WTC11 (cell line): ENCODE measurements at places on chromosomes 2 and 18.

GRCh38 chr18:6010921-6011320, 115.6 kb upstream of the TMEM200C start:
- DNase-seq: no peak

GRCh38 chr2:80007777-80008503, 296.6 kb downstream of the LRRTM1 start:
- DNase-seq: no peak

DNA sequence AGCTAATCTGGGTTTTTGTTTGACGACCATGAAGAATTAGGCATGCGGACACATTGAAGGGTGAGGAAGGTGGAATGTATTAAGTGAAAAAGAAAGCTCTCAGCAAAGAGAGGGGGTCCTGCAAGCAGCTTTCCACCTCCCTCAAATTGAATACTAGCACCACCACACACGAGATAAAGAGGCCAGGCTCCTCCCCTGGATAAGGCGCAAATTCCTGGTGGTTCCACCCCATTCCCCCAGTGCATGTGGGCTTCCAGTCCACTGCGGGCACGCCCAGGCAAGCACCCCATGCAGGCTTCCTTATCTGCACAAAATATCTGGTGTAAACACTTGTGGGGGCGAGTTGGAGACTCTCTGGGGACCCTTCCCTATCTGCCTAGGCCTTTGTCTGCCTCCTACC, 857.3 kb downstream of the CPS1 start:
- DNase-seq: no peak

DNA sequence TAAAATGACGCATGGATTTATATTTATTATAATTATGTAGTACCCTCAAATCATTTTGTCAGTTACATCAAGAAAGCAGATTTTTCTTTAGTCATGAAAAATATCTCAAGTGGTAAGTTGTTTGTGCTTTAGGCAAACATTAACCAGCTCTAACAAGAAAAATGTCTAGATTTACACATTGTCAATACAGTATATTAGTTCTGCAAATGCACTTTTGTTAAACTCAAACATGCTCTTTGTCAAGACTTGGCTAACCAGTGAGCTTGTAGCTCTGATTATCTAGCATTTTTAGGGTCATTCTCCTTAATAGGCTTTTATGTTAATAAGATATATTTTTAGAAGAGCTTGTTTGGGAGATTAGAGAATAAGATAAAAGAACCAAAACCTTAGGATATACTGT, 32.7 kb downstream of the SCRN3 start:
- no peak for DNase-seq

DNA sequence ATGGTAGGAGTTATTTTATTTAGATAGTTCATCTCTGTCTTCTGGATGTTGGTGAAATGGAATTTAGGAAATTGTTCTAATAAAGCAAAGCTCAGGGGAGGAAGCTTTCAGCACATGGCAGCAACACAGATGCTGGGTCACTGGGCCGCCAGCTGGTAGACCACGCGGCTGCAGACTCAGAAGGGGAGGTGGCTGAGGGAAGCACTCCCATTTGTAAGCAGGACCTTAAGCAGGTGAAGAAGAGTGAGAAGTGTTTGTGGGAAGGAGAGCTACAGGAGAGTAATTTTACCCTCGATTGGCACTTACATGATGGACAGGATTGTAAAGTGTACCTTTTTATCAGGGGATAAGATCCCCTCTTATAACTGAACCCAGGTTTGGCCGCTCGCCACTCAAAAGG, 24.4 kb downstream of the NMS start:
- DNase-seq: no peak

DNA sequence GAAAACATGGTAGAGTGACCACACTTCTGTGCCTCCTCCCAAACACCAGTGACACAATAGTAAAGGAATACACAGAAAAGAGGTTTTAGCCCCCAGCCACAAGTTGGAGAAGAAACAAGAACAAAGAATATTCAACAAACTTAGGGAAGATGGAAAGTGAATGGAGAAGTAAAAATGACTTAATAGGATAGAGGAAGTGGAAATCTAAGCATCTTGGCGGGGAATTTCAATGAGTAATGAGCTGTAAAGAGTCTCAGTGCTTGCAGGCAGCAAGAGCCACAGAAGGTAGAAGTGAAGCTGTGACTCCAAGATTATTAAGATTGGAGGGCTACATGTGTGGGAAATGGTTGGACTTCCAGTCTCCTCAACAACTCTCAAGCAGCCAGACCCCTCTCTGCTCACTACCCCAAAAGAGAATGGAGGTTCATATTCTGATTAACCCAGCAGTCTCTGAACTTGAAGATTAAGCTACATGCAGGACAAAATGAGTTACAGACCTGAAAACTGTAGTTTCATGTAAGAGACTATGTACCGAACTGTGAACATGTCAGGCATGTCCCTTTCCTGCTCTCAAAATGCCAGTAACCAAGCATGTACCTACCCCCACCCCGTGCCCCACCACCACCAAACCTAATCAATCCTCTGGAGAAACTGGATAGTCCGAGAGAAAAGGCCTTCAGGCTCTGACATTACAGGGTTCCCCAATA, 16.9 kb upstream of the HNRNPLL start:
- no peak for DNase-seq

- DNase-seq: no peak
These were observed 28.6 kb downstream of the STK17B start for GRCh38 chr2:196142825-196143224.

DNA sequence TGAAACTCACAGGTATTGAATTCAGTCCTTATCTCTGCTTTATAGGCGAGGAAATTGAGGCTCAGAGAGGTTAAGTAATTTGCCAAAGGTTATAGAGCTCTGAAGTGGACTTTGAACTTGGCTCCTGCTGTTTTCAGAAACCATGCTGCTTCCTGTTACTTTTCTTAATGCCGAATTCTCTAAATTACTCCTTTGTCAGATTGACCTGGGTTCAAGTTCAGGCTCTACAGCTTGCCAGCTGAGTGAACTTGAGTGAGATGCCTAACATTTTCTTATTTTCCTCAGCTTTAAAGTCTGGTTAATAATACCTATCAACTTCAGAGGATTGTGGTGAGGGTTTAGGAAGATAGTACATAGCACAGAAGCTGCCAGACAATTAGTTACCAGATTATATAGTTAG, 3.4 kb downstream of the ASAP2 start:
- DNase-seq: no peak

DNA sequence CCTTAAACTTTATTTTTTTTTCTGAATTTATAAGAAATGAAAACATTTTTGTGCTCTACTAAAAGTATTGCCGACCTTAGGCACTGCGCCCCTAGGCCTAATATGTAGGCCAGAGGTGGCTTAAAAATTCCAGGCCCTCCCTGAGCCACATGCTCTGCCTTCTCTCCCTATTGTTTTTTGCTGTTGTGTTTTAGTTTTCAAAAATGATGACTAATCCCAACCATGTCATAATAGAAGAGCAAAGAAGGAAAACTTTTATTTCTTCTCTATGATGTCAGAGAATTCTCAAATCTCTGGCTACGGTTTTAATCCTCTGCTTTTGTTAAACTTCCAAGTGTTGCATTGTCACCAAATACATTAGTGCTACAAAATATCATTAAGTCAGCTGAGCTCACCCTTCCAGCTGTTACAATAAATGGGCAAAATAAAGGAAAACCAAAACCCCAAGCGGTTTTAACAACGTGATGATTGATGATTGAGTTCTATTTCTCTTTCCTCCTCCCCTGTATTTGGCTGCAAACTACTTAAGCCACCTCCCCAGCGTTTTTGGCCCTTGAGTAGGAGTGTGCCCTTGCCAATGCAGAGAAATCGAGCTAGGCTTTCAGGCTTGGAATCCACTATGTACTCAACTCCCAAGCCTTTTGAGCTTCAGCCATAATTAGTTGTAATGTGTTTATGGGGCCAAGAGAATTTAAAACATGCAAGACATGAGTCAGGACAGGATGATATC, 163.5 kb upstream of the POU3F3 start:
- DNase-seq: no peak

DNA sequence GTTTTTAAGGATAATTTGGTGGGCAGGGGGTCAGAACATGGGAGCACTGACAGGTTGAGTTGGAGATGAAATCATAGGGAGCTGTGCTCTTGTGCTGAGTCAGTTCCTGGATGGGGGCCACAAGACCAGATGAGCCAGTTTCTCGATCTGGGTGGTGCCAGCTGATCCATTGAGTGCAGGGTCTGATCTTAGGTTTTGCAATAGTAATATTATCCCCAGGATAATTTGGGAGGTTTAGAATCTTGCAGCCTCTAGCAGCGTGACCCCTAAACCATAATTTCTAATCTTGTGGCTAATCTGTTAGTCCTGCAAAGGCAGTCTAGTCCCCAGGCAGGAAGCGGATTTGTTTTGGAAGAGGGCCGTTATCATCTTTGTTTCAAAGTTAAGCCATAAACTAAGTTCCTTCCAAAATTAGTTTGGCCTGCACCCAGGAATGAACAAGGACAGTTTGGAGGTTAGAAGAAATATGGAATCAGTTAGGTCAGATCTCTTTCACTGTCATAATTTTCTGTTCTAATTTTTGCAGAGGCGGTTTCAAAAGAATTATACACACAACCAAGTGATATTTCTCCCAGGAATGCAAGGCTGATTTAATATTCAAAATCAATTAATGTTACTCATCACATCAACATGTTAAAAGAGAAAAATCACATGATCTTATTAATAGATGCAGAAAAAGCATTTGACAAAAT, 23.0 kb downstream of the DBI start:
- no peak for DNase-seq
